ENCODE measurements at places on chromosomes 4 and X. TPM values are rescaled to one million over a fixed set of nuclear protein-coding genes. Genes with fewer than 3 reads are reported as not detected.

Gene TRIM2
- total RNA-seq, result 36.0 TPM

DNA sequence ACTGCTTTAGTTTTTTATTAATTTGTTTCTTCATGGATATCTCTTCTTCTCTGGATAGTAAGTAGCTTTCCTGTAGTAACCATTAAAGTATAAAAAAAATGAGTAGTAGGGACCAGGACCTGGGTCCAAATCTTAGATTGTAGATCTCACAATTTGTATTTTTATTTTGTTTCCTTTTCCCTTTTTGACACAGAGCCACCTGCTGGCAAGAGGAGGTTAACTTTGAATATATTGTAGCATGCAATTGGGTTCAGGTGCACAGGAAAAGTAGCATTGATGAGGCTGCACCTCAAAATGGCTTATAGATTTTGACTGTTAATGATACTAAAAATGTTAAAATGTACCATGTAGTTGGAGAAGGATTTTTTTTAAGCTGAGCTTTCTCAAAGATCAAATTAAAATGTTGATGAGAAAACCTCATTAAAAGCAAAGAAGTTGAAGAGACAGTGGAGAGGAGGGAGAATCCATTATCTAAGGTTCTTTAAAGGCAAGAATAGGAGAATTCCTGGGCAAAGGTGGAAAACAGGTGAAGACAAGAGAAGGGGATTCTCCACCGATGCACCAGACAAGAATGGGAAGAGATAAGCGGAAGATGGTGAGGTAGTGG is 48.3 kb upstream of the HPGDS start:
- no peak for DNase-seq

Gene IL3RA
- total RNA-seq, result not detected

- DNase-seq, result no peak
These were observed 30.6 kb downstream of the ANK2 start for GRCh38 chr4:113080050-113080449.

- no peak for DNase-seq
These were observed 112.8 kb downstream of the KDR start for GRCh38 chr4:55012363-55013230.

GRCh38 chr4:42293967-42294813 is 103.1 kb upstream of the SHISA3 start:
- no peak for DNase-seq

GRCh38 chr4:57043347-57044251 is 64.9 kb downstream of the POLR2B start:
- DNase-seq, result no peak

Data from osteocyte (in vitro differentiated cells).